ENCODE measurements at places on chromosomes 12 and 14.

DNA sequence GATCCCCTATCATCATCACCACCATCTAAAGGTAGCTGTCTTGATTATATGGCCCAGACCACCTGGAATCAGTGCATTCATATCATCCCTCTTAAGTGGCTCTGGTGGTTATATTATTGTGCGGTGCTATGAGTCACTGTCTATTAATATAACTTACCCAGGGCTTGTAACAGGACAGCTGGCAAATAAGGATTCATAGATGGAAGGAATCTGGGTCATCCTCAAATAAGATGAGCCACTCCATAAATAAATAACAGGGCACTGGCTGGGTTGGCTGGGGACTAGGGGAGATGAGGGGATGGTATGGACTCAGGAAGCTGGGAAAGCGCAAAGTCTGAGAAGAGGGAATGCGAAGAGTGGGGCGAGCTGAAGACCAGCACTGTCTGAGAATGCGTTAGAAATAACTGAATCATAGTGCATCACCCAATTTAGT, 216.1 kb downstream of the NUAK1 start:
- DNase-seq = peak; percentile 45

GRCh38 chr12:58570411-58570810, 349.9 kb downstream of the LRIG3 start:
- DNase-seq = no peak

DNA sequence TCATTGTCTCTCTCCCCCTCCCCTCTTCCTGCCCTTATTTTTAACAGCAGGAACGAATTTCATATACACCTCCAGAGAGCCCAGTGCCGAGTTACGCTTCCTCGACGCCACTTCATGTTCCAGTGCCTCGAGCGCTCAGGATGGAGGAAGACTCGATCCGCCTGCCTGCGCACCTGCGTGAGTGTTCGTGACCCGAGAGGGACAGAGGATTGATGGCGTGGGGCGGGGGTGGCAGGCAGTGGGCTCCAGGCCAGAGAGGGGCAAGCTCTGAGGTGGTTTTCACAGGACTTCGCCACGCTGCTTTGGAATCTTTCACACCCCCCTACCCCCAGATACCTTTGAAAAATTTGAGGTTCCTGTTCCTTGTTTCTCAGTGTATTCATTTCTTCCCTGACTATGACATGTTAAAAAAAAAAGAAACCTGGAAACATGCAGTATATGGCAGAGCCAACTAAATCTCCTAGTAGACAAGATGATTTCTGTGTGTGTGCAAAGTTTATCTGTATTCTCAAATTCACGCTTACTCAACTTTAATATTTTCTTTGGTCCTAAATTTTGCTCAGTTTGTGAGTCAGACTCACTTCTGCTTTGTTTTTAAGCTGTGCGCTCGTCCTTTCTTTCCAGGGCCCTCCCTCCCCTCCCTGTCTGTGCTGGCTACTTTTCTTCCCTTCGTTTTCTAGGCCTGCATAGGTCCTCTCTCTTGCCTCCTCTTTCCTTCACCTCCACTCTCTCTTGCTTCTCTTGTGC, 103.1 kb downstream of the ETV6 start:
- no peak for DNase-seq

DNA sequence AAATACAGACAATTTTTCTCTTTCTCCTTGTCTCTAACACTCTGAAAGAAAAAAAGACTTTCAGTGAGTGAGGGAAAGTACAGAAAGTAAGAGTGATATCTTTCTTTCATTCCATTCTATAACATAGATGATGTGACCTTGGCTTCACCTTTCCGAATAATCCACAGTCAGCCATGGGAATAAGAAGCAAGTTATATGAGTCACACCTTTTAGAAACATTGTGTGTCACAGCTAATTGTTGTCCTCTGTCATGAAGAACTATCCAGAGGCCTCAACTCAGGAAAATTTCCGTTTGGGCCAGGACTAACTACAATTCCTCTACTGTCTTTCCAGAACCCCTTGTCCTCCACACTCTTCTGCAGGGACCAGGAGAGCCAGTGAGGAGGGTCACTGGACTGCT, 209.7 kb upstream of the FAR2 start:
- DNase-seq = peak; percentile 25

DNA sequence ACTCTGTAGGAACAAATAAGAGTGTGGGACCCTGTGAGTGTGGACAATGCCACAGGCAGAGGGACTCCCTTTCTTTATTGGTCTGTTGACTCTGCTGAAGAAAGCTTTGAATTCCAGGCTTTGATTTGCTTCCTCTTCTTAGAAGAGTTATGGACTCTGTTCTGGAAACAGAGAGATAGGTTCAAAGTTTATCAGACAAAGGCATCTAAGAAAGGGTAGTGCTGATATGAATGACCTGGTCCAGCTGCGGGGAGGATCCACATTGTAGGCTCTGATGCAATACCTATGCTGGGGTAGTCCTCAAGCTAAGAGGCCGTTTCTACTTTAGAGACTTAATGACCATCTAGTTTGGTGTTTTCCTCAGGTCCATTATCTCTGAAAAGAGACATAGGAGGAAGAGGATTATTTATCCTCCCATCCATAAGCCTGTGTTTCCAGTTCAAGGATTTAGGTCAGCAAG, 10.7 kb upstream of the IKZF4 start:
- DNase-seq = no peak

DNA sequence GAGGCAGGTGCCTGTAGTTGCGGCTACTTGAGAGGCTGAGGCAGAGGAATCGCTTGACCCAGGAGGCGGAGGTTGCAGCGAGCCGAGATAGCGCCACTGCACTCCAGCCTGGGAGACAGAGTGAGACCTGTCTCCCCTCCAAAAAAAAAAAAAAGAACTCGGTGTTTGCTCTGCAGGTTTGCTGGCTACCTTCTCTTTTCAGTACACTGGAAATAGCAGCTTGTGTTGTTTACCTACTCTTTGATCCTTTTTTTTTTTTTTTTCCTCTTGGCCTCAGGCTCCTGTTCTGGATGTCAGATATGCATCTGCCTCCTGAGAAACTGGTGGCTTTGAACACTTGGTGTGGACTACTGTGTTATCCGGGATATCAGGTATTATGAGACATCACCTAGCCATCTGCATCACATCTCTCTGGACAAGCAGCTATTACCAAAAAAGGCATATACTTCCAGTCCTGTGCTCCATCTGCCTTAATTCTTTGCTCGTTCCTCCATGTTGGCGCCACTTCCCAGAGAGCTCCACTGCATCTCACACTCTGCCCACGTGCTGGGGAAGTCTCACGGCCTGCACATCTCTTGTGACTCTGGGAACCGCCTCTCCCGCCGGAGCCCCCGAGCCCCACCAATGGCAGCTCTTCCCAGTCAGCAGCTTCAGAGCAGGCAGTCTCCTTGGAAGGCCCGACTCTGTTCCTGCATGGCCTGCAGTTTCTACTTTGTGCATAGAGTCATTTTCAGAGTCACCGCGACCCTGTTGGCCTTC, 50.9 kb upstream of the TRAF3 start:
- DNase-seq = no peak

GRCh38 chr12:67299526-67299925, 30.4 kb downstream of the CAND1 start:
- DNase-seq = no peak

GRCh38 chr12:753611-754472, 1.5 kb downstream of the WNK1 start:
- peak; percentile 56 for DNase-seq

DNA sequence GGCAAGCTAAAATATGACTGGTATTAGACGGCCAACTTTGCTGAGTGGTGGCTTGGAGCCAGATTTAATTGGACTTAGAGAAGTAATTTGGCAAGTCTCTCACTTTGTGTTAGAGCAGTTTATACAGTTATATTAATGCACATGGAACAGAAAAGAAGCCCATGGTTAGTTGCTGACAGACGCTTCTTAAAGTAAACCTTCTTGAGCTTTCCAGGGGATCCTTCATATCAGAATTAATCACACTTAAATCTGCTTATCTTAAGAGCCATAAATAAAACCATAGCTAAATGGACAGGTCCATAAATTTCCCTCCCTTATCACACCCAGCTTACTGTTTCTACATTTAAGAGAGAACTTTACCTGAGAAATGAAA, 9.6 kb downstream of the GSG1 start:
- DNase-seq = peak; percentile 32

DNA sequence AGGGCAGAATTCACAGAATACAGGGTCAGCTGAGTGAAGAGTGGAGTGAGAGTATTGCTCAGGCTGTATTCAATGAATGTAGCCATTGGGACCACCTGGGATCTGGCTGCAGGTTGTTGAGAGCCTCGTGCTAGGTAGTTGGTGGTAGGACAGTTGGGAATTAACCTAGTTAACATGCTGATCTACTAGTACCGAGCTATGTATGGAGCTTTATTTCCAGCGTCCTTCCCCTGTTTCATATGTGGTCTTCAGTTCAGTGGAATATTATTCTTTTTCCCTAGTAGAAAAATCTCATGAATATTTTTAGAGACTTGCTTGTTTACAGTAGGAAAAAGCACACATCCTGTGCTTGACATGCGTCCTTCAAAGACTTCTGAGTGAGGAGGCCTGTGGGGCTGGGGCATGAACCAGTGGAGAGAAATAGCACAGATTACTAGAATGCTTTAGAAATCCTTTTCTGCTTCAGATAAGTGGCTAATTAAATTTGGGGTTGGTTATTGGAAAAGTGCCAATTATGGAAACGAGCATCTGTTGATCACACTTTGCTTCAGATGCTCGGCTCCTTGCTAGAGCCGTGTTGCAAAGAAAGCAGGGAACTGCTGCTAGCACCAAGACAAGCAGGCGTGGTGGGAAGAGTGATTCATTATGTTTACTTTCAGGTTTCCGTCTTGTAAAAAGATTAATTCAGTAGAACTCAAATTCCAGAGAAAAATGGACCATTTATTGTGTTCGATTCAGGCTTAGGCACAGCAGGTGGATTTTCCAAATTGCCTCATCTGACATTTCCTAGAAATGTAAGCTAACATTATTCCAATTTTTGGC, 53.6 kb downstream of the ARF6 start:
- peak; percentile 90 for DNase-seq

DNA sequence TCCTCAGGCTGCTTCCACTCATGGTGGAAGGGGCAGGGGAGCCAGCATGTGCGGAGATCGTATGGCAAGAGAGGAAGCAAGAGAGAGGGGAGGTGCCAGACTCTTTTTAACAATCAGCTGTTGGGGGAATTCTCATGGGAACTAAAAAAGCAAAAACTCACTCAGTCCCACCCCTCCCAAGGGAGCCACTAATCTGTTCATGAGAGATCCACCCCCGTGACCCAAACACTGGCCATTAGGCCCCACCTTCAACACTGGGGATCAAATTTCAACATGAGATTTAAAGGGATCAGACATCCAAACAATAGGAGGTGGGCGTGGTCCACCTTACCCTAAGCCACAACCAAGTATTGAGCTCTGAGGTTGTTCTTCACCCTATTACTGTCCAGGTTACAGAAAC, 375.1 kb downstream of the GRIN2B start:
- no peak for DNase-seq

DNA sequence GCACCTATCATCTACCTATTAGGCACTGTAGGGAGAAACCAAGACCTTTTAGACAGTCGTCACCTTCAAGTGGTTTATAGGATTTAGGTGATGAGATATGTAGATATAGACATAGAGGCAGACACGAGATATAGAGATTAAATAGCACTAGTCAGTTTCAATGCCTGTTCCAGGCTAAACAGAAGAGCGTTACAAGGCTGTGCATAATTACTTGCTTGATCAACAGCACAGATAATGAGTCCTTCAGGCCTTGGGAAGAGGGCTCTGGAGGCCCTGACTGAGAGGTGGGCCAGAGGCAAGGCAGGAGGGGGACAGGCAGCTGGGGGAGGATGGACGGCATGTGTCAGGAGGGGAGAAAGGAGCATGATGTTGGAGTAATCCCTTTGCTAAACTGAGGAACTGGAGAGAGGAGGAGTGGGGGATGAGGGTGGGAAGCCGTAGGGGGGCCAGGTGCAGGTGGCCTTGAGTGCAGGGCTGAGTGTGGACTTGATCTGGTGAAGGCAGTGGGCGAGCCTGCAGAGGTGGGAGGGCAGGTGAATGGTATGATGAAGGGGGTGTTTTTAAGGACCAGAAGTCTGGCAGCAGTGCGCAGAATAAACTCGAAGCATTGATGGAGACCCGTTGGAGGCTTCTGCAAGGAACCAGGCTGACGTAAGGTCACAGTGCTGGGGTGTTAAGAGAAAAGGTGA, 43.9 kb upstream of the ATP23 start:
- no peak for DNase-seq

DNA sequence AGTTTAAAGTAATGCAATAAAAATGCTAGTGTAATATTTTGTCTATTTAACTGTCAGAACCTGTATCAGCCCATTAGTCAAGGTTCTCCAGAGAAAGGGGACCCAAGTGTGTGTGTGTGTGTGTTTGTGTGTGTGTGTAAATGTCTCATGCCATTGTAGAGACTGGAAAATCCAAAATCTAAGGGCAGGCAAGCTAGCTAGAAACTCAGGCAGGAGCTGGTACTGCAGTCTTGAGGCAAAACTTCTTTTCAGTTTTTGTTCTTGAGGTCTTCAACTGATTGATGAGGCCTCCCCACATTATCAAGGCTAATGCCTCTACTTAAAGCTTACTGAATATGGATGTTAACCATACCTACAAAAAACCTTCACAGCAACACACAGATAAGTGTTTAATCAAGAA, 126.7 kb downstream of the PRKD1 start:
- DNase-seq = no peak

DNA sequence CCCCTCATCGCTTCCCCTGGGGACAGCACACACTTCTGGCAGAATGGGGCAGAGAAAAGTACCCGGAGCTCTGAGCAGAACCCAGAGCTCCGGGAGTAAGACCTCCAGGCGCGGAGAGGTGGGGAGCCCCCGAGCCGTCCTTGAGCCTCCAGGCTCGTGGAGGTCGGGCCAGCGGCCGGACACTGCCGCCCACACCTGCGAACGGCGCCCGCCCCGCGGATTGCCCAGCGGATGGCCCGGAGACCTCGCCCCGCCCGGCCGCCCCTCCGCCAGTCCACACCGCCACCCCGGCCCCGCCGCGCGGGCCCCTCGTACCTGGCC, 344 bp downstream of the SPTLC2 start:
- no peak for DNase-seq

- no peak for DNase-seq
Observed at GRCh38 chr14:94020267-94020666, 5.9 kb upstream of the OTUB2 start.

GRCh38 chr12:64160711-64161060, 61.4 kb downstream of the KICS2 start:
- DNase-seq = no peak

DNA sequence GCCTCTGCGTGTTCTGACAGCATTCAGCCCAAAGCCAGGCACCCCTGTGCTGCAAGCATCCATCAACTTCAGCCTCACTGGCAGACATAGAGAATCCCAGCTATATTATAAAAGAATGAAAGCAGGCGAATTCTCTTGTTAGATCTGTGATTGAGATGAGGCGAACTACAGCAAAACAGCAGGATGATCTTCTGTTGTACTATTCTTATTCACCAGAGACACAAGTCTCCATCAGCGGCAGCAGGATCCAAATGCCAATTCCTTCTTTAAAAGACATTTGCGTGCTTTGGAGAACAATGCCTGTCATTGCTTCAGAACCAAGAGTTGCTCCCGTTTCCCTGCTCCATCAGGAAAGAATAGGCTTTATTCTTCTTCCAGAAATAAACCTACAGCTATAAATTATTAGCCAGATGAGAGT, 188.9 kb downstream of the SLC41A2 start:
- DNase-seq = no peak

Measured in astrocyte of the hippocampus (primary cell).